CD4-positive, alpha-beta T cell (primary cell): ENCODE measurements at places on chromosomes 11 and 22.

DNA sequence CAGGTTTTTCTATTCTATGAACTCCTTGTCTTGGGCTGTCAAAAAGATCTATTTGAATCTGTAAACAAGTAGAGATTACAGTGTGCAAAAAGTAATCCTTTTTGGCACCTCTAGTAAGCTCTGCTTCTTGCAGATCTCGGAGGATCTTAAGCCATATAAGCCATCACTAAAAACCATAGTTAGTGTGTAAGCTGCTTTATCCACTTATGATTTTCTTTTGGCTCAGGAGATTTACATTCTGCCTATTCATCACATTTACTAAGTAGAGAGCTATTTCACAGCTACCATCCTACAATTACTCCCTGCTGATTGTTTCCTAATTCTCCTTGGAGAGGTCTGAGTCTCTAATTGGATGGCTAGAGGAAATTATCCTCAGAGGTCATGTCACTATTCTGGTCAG is 385.7 kb downstream of the AASDHPPT start:
- no peak for DNase-seq
- H3K36me3 ChIP-seq, result no peaks in the 10 kb centered on the region
- H3K4me3 ChIP-seq, result no peak overlapping the region
- H3K27ac ChIP-seq, result no peak overlapping the region
- no peaks in the 10 kb centered on the region for H3K4me1 ChIP-seq

- H3K27ac ChIP-seq, result no peak overlapping the region
- no peaks in the 10 kb centered on the region for H3K27me3 ChIP-seq
- no peak for DNase-seq
- H3K4me1 ChIP-seq, result no peaks in the 10 kb centered on the region
Measured at GRCh38 chr11:27300974-27301373, 62.0 kb downstream of the CCDC34 start.

DNA sequence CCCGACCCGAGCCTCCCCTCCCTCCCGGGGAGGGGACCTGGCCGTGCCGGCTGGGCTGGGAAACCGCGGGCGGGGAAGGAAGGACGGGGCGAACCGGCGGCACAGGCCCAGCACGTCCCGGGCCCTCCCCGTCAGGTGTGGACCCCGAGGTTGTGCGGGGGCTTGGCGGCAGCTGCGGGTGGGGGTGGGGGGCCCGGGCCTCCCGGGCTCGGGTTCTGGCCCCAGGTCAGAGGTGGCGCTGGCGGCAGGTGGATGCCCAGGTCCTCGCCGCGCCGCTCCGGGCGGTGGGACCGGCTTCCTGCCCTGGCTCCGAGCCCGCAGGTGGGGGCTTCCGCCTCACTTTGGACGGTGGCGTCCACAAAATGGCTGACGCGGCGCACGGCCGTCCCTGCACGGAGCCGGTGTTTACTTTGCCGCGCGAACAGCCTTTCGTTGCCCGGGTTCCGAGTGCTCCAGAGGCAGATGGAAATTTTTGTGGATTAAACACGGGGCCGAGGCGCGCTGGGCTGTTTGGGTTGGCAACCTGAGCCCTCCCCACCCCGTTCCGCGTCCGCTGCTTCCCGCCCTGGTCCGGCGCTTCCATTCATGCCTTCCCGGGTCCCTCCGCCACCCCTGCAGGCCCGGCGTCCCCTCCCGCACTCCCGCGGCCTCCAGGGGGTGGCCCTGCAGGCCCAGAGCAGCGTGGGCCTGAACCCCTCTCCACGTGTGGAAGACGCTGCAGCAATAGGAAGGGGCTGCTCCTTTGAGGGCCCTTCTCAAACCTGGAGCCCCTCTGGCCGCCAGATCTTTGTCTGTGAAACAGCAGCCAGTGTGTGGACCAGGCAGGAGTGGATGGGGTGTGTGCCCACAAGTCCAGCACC is 92.0 kb upstream of the KCNQ1OT1 start:
- DNase-seq, result peak; percentile 19
- H3K4me3 ChIP-seq, result peak overlapping the region; percentile 51
- H3K27ac ChIP-seq, result no peak overlapping the region
- H3K27me3 ChIP-seq, result no peaks in the 10 kb centered on the region
- peaks cover 5% of the 10 kb centered on the region for H3K36me3 ChIP-seq

DNA sequence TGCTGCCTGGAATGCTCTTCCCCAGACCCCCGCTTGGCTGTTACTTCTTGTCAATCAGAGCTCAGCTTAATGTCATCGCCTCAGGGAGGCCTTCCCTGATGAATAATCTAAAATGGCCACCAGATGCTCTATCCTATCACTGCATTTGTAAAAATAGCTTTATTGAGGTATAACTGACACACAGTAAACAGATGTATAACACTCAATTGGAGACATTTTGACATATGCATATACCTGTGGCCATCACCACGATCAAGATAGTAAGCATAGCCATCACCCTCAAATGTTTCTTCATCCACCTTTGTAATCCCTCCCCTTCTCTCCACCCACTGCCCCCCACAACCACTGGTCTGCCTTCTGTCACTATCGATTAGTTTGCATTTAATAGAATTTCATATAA is 36.6 kb upstream of the NECTIN1 start:
- H3K4me1 ChIP-seq, result no peaks in the 10 kb centered on the region
- H3K4me3 ChIP-seq, result no peak overlapping the region
- DNase-seq, result no peak
- H3K36me3 ChIP-seq, result no peaks in the 10 kb centered on the region
- H3K27ac ChIP-seq, result no peak overlapping the region
- no peaks in the 10 kb centered on the region for H3K27me3 ChIP-seq

DNA sequence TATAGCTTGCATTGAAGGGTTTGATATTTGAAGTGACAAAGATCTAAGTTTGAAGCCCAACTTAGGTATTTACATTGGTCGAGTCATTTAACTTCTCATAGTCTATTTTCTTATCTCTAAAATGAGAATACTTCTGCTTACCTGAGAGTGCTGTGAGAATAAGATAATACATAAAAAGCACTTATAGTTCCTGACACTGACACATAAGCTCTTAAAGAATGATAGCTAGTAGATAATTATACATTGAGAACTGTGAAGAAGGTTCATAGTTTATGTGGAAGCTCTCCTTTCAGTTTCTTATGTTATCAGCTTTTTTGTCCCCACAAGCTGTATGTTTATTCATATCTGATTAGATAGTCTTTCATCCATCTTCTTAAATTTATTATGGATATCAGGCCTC is 4.8 kb downstream of the PPME1 start:
- H3K27me3 ChIP-seq, result no peaks in the 10 kb centered on the region
- H3K4me1 ChIP-seq, result peaks cover 13% of the 10 kb centered on the region
- no peak overlapping the region for H3K4me3 ChIP-seq
- DNase-seq, result no peak

DNA sequence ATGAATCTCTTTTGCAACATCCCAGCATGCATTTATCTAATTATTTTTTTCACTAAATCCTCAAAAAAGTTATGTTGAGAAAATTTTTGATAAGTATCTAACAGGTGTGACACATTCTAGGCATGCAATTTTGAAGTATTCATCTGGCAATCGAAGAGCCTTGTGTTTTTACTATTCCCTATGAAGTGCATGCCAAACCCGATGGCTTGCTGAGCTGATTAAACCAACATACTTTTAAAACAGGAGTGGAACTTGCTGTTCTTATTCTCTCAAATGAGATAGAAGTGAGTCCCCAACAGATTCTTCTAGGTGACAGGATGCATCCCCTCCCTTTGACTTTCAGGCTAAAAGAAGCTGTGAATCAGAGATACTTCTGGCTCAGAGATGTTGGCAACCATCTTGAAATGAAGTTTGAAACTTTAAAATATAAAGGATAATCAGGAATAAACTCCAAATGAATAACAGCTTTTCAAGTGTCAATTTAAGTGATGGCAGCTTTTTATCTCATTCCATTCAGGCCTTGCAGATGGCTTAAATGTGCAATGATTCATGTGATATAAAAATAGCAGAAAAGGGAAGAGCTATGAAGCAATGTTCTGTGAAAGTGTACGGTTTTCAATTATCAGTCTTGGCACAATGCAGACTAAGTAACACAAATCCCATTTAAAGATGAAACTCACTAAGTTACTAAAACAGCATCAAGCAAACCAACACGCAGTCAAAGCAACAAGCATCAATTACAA is 67.7 kb downstream of the APOL5 start:
- no peaks in the 10 kb centered on the region for H3K4me1 ChIP-seq
- no peak for DNase-seq

GRCh38 chr11:7527029-7527428 is 13.2 kb downstream of the PPFIBP2 start:
- DNase-seq, result peak; percentile 32
- H3K27ac ChIP-seq, result no peak overlapping the region

DNA sequence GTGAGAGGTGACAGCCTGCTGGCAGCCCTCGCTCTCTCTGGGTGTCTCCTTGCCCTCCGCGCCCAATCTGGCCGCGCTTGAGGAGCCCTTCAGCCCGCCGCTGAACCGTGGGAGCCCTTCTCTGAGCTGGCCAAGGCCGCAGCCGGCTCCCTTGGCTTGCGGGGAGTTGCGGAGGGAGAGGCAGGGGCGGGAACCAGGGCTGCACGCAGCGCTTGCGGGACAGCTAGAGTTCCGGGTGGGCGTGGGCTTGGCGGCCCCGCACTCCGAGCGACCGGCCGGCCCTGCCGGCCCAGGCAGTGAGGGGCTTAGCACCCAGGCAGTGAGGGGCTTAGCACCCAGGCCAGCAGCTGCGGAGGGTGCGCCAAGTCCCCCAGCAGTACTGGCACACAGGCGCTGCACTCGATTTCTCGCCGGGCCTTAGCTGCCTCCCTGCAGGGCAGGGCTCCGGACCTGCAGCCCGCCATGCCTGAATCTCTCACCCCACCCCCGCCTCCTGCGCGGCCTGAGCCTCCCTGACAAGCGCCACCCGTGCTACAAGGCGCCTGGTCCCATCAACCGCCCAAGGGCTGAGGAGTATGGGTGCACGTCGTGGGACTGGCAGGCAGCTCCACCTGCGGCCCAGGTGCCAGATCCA is 1526.1 kb downstream of the FAM181B start:
- H3K36me3 ChIP-seq, result no peaks in the 10 kb centered on the region
- H3K27me3 ChIP-seq, result no peaks in the 10 kb centered on the region
- no peak overlapping the region for H3K4me3 ChIP-seq
- H3K27ac ChIP-seq, result no peak overlapping the region
- no peaks in the 10 kb centered on the region for H3K4me1 ChIP-seq
- DNase-seq, result no peak
